Upper lobe of right lung (tissue), 1 donor: ENCODE measurements at places on chromosomes 7 and 10. TPM values are rescaled to one million over a fixed set of nuclear protein-coding genes. Genes with fewer than 3 reads are reported as not detected.

- H3K36me3 ChIP-seq = no peaks in the 10 kb centered on the region
- H3K27ac ChIP-seq = no peak overlapping the region
- no peak for DNase-seq
- no peaks in the 10 kb centered on the region for H3K27me3 ChIP-seq
- H3K4me1 ChIP-seq = peaks cover 17% of the 10 kb centered on the region
- no peak overlapping the region for H3K4me3 ChIP-seq
These were observed 44.0 kb downstream of the CALD1 start for GRCh38 chr7:134823400-134823799.

DNA sequence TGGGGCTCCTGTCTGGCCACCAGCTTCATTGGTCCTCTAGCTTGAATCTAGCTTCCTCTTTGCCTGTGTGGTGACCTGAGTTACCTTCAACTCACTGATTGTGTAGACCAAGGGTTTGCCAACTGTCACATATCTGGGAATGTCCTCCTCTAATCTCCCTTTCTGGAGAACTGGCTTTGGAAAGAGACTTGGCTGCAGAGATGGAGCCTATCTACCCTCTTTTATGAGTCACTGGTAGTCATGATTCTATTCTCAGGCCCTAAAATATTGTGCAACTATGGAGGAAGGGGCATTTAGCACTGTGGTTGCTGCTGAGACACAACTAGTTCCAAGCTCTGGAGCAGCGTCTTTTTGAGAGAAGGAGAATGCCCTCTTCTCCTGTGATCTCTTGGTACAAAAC is 691.3 kb downstream of the KCNMA1 start:
- H3K4me3 ChIP-seq = no peak overlapping the region
- H3K36me3 ChIP-seq = no peaks in the 10 kb centered on the region
- no peak for DNase-seq
- H3K27ac ChIP-seq = no peak overlapping the region
- no peaks in the 10 kb centered on the region for H3K27me3 ChIP-seq

- H3K4me1 ChIP-seq = no peaks in the 10 kb centered on the region
- DNase-seq = no peak
- no peak overlapping the region for H3K4me3 ChIP-seq
- no peak overlapping the region for H3K27ac ChIP-seq
These were observed 1109.3 kb downstream of the REEP3 start for GRCh38 chr10:64630534-64630933.

DNA sequence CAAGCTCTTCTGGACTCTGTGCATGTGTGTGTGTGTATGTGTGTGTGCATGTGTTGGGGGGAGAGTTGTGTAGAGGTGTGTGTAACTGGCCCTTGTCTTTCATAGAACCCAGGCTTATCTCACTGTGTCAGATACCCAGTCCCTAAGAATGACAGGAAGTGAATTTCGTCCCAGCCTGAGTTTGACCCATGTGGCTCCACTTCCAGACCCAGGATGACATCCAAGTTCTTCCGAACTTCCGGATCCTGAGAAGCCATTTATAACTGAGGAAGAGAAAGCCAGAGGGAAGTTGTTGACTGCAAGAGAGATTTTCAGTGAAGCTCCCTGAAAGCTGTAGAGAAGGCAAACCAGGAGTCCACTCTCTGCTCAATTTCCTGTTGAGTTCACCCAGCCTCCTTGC is 53.2 kb downstream of the ADRB1 start:
- no peak overlapping the region for H3K4me3 ChIP-seq
- H3K27me3 ChIP-seq = no peaks in the 10 kb centered on the region
- no peaks in the 10 kb centered on the region for H3K36me3 ChIP-seq
- no peak overlapping the region for H3K27ac ChIP-seq
- peaks cover 15% of the 10 kb centered on the region for H3K4me1 ChIP-seq

DNA sequence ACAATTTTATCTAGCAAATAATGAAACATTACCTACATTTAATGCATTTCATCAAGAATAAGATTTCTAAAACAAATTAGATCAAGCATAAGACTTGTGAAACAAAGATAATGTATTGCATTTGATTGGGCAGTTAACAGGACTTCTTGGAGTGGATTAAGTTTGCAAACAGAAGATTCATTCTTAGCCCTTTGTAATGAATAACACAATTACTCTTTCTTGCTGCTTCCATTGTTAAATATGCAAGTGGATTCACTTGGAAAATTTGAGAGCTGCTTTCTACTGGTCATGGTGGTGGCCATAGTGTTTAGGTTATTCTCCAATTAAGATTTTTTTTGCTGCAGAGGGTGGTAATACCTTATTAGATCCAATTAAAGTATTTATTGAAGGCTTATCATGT is 6.0 kb downstream of the PPP1R9A start:
- no peak for DNase-seq
- H3K27ac ChIP-seq = no peak overlapping the region
- H3K27me3 ChIP-seq = no peaks in the 10 kb centered on the region
- no peaks in the 10 kb centered on the region for H3K36me3 ChIP-seq
- H3K4me1 ChIP-seq = no peaks in the 10 kb centered on the region

- DNase-seq = no peak
- H3K36me3 ChIP-seq = no peaks in the 10 kb centered on the region
- no peaks in the 10 kb centered on the region for H3K27me3 ChIP-seq
- H3K4me3 ChIP-seq = peak overlapping the region; percentile 74
- H3K27ac ChIP-seq = peak overlapping the region; percentile 26
These were observed 12.5 kb upstream of the EBLN1 start for GRCh38 chr10:22230158-22230833.

GRCh38 chr7:141737118-141737835 is 881 bp upstream of the SSBP1 start:
- no peak for DNase-seq
- peaks cover 26% of the 10 kb centered on the region for H3K36me3 ChIP-seq
- peaks cover 20% of the 10 kb centered on the region for H3K4me1 ChIP-seq

GRCh38 chr10:118982366-118982765 is 47.1 kb upstream of the NANOS1 start:
- no peak overlapping the region for H3K27ac ChIP-seq
- no peaks in the 10 kb centered on the region for H3K4me1 ChIP-seq
- H3K36me3 ChIP-seq = no peaks in the 10 kb centered on the region
- H3K27me3 ChIP-seq = no peaks in the 10 kb centered on the region

GRCh38 chr7:117412390-117412789 is 14.9 kb downstream of the ASZ1 start:
- no peaks in the 10 kb centered on the region for H3K4me1 ChIP-seq
- H3K27ac ChIP-seq = no peak overlapping the region
- no peak overlapping the region for H3K4me3 ChIP-seq

GRCh38 chr10:19777806-19778205 is 38.4 kb upstream of the PLXDC2 start:
- H3K27ac ChIP-seq = no peak overlapping the region
- H3K4me1 ChIP-seq = no peaks in the 10 kb centered on the region
- no peaks in the 10 kb centered on the region for H3K27me3 ChIP-seq
- no peaks in the 10 kb centered on the region for H3K36me3 ChIP-seq

- DNase-seq = no peak
- H3K27me3 ChIP-seq = peaks cover 27% of the 10 kb centered on the region
- no peaks in the 10 kb centered on the region for H3K36me3 ChIP-seq
- H3K27ac ChIP-seq = no peak overlapping the region
- H3K4me3 ChIP-seq = no peak overlapping the region
These were observed 32.2 kb upstream of the ZFAND2A start for GRCh38 chr7:1192171-1192676.

GRCh38 chr7:11128498-11128897 is 154.8 kb downstream of the PHF14 start:
- H3K27me3 ChIP-seq = no peaks in the 10 kb centered on the region
- no peak overlapping the region for H3K27ac ChIP-seq
- no peaks in the 10 kb centered on the region for H3K4me1 ChIP-seq
- H3K4me3 ChIP-seq = no peak overlapping the region

Gene NIPSNAP2
- 47.7 TPM for total RNA-seq

Gene PODXL
- total RNA-seq = 99.9 TPM

Gene OR2A7
- total RNA-seq = 13.9 TPM

Gene NODAL
- not detected for total RNA-seq

Gene PTPN20
- 2.6 TPM for total RNA-seq

Gene ZEB1
- total RNA-seq = 55.2 TPM
